SHP77 (cell line): ENCODE measurements at places on chromosomes 11 and 22.

DNA sequence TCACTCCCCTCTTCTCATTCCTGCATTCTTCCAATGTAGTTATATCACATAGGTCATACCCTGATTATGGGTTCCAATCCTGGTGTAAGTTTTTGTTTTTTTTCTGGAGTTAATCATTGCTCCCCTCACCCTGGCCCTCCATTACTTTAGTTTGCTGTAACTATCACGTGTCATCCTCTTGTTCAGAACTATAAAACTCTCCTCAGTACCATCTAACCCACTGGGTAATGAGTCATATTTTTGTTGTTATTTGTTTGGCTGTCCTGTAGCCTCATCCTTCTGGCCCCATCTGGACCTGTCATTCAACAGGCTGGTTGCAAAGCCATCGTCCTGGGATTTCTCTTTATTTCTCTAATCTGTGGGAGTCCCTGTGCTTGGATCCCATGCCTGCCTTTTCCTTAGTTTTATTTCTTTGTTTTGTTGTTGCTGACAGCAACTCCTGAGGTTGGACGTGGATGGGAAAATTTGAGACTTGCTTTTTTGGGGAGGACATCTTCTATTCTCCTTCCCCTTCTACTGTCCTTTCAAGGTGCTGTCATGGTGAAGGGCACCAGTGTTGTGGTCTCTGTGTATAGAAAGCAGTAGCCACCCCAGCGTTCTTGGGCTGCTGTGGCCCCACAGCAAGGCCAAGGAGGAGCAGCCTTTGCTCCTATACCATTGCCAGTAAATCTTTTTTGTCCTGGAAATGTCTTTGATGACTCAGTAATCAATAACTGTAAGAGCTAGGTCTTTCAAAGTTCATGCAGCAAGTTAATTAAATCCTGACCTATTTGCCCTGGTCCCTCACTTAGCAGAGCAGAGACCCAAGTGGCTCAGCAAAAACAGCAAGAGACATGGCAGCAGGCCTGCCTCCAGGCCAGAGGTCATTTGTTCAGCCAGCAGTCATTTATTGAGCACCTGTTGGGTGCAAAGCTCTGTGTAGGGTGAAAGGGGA lies 82.5 kb downstream of the C22orf31 start:
- no peak for DNase-seq

DNA sequence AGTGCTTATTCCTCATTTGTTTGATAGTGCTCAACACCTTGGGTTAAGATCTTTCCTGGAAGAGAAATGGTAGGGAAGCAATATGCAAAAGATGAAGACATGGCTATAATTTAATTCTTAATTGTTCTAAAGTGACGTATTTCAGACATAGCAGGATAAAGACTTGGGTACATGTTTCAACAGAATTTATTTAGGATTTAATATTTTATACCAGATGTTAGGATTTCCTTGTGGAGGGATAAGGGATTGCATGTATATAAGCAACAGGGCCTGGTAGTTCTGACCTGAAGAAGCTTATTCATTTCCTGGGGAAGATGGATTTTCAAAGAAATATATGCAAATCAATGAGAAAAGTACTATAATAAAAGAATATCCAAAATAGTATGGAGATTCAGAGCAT lies 163.8 kb downstream of the FAT3 start:
- no peak for DNase-seq

- DNase-seq: peak; percentile 64
These were observed 3.6 kb downstream of the FIBP start for GRCh38 chr11:65884716-65885092.

DNA sequence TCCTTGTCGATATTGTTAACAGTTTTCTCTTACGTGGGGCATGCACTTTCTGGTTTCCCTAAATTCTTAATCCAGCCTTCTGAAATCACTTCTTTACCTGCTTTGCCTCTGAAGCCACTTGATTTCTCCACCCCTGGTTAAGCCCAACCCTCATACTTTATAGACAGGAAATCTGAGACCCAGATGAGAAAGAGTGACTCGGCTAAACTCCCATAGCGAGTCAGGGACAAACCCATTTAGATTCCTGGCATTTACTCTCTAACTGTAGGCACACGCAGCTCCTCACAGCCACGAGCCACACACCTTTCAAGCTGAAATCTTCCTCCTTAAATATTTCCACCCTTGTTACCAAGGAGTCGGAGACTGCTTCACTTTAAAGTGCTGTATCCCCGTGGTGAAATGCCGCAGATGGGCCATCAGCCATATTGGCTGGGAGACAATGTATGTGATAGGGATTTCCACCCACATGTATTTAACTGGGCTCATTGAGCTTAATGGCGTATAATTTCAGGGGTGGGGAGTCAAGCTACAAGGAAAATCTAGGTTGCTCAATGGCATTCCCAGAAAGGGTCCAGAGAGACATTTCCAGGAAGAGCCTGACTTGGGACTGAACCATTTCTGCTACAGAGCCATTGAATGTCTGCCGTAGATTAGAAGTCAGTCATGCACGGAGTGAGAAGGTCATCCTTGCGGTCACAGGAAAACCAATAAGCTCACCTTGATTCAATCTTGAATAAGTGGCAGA lies 49.9 kb upstream of the GRK3 start:
- DNase-seq: no peak

- no peak for DNase-seq
These were observed 37.0 kb upstream of the PAK1 start for GRCh38 chr11:77510851-77511250.

DNA sequence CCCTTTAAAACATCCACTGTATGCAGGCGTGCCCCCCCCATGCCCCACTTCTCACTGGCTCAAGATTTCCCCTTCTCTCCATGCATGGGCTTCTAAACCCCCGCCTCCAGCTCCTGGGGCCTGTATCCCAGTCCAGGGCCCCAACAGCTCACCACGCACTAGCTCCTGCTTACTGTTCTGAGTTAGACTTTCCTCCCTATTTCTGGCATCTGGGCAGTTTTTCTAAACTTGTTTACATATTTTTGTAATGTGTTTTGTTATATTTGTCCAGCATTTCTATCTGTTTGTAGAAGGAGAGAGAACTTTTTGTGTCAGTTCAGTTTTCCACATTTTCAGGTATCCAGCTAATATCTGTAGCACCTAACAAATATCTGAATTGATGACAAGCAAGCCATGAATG lies 178.5 kb downstream of the SPON1 start:
- DNase-seq: no peak

DNA sequence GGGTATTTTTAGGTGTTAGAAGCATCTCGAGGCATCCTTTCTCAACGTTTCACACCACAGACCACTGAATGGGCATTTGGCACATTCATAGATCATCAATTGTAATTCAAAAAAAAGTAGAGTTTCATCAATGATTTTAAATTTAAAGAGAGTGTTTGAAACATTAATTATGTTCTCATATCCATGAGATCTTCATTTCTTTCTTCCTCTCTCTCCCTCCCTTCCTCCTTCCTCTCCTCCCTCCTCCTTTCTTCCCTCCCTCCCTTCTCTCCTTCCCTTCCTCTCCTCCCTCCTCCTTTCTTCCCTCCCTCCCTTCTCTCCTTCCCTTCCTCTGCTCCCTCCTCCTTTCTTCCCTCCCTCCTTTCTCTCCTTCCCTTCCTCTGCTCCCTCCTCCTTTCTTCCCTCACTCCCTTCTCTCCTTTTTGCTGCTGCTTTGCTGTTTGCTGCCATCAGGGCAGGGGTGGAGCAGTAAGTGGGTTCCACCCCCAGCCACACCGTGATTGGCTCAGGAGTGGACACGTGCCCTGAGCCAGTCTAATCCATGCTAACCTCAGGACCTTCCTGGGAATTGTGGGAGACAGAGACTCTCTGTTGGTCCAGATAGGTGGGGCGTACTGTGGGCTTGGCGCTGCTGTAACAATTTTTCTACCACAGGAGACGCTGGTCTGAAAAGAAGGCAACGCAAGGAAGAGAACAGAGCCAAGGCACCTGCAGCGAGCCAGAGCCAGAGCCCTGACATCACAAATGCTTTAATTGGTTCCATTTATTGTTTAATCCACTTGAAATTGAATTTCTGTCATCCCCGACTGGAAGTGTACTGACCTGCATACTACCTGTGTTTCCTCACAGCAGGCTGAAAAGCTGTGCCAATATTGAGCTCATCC lies 33.7 kb upstream of the APOBEC3A start:
- DNase-seq: peak; percentile 87

DNA sequence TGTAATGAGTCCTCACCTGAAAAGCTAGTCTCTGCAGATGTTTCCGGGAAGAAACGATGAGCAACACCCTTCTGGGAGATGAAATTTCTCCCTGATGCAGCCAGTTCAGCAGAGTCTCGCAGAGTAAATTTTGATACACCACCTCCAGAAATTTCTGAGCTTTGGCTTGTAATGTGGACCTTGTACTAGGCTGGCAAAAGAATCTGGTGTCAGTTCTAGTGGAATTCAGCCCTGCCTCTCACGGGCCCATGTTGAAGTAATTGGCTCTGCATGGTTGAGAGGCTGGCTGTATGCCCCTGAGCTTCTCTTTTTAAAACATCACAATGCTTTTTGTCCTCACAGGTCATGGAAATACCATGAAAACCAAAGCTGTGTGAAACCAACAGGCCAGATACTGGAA lies at the start of gene GLYAT:
Gene GLYAT, minus strand, starts transcription at position 125 of the 400 bp plus-strand sequence. CDS start 7,447 bp downstream, outside the sequence.
- DNase-seq: no peak

DNA sequence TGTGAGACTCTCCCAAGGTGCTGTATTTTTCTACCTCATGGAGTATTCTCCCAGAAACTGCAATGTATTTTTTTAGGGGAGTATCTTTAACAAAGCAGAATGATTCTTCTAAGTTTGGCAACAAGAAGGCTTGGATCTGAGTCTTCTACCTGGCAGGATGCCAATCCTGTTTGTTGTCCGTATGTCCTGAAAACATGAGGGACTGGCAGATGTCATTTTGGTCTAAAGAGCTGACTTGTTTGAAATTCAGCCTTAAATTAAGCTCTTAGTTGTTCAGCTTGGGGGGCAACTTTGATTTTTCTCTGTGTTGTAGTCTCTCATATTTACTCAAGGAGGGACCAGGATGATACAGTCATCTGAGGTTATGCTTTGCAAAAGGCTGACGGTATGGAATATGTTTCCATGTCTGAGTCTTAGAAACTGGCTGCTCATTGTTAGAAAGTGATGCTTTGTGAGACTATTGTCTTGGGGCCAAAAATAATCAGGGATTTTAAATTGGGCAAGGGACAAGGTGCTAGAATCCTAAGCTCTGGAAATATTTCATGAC lies 9.3 kb downstream of the MRPL16 start:
- DNase-seq: no peak

DNA sequence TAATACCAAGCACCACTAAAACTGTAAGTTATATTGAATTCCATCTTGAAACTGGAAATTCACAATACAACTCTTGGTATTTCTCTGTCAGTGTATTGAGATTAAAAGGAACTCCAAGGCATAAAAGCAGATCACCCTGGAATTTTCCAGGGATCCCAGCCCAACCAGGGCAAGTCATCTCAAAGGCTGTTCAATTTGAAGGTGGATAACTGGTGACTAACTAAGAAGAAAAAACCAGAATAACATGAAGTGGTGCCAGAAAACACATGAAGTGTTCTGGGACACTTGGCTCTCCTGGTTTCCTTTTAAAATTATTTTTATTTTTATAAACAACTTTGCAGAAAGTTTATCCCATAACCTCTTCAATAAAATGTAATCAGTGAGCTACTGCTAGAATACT lies 7.8 kb upstream of the BMAL1 start:
- no peak for DNase-seq

DNA sequence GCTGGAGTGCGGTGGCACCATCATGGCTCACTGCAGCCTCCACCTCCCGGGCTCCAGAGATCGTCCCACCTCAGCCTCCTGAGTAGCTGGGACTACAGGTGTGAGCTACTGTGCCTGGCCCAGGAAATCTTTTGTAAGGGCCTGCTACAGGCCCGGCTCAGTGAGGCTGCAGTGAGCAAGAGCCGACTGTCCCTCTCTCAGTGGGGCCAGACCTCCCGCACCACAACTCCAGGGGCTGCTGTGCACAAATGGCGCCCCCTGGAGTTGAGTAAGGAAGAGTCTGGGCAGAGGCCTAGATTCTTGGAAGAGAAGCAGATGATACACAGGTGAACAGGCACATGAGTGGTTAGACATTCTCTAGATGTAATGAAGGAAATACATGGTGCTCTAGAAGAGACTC lies 7.0 kb downstream of the SERHL2 start:
- DNase-seq: no peak

- DNase-seq: no peak
These were observed 69.2 kb downstream of the SCN3B start for GRCh38 chr11:123585206-123585605.

GRCh38 chr22:24089951-24090350 lies 78.8 kb downstream of the CABIN1 start:
- no peak for DNase-seq

DNA sequence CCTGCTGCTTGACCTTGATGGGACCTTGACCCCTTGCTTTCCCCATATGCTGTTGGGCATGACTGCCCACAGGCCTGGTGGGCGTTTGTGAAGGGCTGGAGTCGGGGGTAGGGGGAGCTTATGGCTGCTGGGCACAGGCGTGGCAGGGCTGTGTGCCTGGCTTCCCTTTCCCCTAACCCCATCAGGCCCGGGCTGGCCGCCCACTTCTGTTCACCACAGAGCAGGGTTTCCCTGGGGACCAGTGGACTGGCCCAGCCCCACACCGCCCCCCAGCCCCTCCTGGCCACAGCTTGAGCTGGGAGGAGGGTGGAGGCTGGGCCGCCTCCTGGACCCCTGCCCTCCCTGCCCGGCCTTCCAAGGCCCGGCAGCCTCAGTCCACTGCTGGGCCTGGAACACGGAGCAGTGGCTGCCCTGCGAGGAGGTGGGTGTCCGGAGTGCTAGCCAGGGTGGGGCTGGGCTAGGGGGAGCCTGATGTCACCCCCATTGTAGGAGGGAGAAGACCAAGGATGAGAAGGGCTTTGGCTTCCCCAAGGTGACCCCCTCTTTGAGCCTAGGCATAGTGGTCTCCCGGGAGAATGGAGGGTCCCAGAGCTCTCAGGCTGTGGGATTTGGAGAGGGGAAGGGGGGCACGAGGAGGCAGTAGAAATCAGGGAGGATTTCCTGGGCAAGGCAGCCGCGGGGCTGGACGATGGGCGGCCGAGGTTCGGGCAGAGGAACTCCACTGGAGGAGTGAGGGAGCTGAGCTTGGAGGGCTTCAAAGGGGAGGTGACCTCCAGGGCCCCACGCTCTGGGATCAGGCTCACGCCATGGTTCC lies at the start of gene AIFM3:
Gene AIFM3, plus strand, starts transcription at position 373 of the 814 bp plus-strand sequence. CDS start 690 bp downstream, outside the sequence.
- DNase-seq: no peak

GRCh38 chr11:9219572-9219971 lies 45.6 kb downstream of the DENND5A start:
- DNase-seq: no peak

- no peak for DNase-seq
These were observed 429.0 kb downstream of the MIAT start for GRCh38 chr22:27086080-27087044.

GRCh38 chr11:20022363-20023081 lies 137.8 kb downstream of the DBX1 start:
- no peak for DNase-seq

- DNase-seq: no peak
These were observed 64.5 kb upstream of the CRTAM start for GRCh38 chr11:122773781-122774266.
